NCI-H2029 (cell line): ENCODE measurements at places on chromosomes 12 and 14.

DNA sequence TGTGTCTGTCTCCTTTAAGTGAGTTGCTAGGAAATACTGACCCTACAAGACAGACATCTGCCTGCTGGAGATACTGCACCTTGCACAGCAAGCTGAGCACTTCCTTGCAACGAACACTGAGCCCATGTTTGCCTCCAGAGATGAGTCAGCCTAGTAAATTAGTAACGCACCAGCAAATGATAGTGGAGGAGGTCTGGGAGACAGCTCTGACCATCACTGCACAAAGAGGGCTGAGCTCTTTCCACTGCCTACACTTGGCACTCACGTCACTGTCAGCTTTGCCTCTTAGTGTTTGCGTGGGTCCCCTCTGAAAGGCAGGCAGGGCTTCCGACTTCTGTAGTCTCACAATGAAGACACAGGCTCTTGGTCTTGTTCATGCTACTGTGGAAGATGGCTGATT is 109.0 kb downstream of the APAF1 start:
- no peak for DNase-seq

- DNase-seq = no peak
Measured at GRCh38 chr14:105026033-105026785, 5.3 kb upstream of the CDCA4 start.

DNA sequence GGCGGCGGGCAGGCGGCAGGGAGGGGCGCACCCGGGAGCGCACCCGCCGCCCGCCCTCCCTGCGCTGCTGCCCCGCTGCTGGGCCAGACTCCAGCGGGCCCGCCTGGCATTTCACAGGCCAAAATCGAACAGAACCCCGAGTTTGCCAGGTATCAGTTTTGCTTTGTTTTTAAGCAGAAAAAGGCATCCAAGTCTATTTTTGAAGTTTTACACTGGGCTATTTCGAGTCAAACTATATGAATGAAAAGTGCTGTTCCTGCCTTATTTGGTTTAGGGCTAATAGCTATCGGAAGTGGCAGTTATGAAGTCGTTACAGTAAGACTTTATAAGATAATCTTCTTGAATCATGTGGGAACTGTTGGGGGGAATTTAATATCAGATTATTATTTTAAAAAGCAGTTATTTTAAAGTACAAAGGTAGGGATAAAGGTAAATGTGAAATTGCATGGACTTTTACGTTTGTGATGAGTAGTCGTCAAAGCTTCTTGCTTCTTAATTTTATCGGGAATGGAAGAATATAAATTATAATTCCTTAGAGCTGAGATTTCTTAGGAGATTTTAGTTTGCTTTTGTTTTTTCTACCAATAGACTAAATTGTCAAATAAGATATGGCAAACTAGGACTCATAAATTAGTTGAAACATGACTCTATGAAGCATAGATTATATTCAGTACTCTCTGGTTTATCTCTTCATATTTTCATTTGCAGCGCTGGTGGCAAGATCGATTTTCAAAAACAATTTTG is 1.1 kb downstream of the MSRB3 start:
- DNase-seq = no peak

DNA sequence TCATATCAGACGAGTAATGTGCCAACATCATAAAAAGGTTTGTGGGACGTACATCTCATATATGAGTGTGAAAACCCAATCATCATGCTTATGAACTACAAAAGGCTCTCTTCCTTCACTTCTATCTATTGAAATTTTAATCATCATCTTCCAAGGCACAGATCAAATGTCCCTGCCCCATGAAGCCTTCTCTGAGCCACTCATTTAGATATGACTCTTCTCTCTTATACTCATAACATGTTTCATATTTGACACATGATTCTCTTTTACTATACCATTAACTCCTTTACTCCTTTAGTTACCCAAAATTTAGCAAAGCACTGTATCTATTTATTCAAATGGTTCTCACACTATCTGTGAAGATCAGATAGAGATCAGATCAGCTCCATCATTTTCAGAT is 22.2 kb downstream of the RALGAPA1 start:
- DNase-seq = no peak

DNA sequence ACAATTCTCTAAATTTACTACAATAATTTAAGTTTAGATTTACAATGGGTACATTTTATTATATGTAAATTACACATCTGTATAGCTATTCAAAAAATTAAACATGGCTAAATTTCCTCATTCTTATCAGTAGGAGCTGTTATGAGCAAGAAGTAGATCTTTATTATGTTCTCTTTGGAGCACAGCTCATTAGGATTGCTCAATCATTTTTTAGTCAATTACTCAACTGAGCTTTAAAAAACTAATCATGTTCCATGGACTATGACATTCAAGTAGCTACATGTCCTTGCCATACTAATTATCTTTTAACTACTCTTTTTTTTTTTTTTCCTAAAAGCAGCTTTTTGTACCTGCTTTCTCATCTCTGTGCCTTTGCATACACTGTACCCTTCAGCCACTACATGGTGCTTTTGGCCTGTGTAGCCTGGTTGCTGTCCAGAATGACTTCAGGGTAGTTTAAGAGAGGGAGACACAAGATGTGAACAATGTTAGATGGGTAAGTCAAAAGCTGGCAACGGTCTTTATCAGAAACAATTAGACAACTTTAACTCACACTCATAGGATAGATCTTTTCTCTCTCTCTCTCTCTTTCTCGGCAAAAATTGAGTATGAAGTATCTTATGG is 69.0 kb downstream of the SSPN start:
- no peak for DNase-seq

DNA sequence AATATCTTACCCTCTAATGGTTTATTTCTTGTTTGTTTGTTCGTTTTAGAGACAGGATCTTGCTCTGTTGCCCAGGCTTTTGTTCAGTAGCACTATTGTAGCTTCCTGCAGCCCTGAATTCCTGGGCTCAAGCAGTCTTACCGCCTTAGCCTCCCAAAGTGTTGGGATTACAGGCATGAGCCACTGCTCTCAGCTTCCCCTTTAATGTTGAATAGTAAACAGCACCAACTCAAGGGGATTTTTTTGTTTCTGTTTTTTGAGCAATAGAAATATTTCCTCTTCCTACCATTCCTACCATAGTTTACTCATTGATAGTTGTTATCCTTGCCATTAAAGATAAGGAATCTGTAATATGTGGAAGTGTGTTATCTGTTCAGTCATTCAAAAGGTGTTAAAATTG is 10.7 kb downstream of the ARID4A start:
- no peak for DNase-seq

DNA sequence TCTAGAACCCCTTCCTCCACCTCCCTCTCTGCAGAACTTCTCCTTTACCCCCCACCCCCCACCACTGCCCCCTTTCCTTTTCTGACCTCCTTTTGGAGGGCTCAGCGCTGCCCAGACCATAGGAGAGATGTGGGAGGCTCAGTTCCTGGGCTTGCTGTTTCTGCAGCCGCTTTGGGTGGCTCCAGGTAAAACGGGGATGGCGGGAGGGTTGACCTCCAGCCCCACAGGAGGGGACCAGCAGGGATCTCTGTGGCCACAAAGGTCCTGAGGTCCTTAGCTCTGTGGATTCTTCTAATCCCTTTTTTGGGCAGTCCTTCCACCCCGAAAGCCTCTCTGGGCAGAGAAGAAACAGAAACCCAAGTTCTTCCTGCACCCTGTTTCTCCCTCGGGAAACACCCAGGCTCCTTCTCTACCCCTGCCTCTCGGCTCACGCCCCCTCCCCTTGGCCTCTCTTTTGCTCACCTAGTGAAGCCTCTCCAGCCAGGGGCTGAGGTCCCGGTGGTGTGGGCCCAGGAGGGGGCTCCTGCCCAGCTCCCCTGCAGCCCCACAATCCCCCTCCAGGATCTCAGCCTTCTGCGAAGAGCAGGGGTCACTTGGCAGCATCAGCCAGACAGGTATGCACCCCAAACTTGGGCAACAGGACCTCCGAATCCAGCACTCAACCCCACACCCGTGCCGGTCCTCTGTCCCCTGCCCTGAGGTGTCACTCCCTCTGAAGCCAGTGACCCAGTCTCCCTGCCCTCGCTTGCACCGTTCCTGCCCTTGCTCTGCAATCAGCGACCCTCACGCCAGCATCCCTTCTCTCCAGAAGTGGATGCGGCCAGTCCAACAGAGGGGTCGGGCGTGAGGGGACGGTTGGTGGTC is 638 bp downstream of the LAG3 start:
- no peak for DNase-seq

DNA sequence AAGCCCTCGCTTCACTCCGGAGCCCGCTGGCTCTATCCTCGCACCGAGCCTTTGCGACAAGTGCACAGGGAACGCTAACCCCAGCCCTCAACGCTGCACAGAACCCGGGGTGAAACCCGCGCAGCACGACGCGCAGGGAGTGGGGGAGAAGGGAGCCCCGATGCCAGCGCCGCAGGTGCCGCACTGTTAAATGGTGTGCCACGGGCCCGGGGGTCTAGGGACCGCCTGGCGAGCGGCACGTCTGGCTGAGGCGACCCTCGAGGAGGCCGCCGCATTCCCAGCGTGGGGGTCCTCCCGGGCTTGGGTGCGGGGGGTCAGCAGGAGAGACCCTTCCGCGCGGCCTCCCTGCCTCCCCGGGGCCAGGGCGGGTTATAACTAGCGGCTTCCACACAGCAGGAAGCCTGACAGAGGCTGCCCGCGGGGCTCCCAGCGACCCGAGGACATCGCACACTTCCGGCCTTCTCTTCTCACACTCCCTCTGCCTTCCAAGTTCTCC is 23.8 kb upstream of the LRTM2 start:
- peak; percentile 8 for DNase-seq
